SJSA1 (cell line): ENCODE measurements at places on chromosomes 6 and 20. TPM values are rescaled to one million over a fixed set of nuclear protein-coding genes. Genes with fewer than 3 reads are reported as not detected.

DNA sequence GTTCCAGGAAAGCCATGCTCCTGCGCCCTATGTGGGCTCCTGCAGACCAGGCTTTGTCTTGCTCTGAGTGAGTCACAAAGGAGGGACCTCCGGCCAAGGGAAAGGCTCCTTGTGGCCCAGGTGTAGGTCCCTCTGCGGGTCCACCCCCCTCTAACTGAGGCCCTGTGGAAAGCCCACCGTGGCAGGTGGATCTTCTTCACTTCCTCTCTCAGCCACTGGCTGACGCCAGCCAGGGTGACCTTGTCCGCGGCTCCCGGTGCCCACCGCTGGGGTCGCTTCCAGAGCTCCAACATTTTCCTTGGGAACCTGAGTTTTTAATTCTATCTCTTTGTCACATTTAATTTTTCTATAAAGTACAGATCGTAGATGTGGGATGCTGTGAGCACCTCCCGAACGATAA lies 54.1 kb downstream of the SMOC2 start:
- no peak for DNase-seq

GRCh38 chr6:123524781-123525180 lies 112.0 kb downstream of the TRDN start:
- no peak for DNase-seq

TCF21 gene
- 0.08 TPM in 1 of 2 replicates, not detected in the other for total RNA-seq

ZSCAN23 gene
- total RNA-seq, result 0.28 and 2.6 TPM in 2 replicates

- DNase-seq, result no peak
Measured at GRCh38 chr6:154001494-154002285, 37.4 kb upstream of the OPRM1 start.

DNA sequence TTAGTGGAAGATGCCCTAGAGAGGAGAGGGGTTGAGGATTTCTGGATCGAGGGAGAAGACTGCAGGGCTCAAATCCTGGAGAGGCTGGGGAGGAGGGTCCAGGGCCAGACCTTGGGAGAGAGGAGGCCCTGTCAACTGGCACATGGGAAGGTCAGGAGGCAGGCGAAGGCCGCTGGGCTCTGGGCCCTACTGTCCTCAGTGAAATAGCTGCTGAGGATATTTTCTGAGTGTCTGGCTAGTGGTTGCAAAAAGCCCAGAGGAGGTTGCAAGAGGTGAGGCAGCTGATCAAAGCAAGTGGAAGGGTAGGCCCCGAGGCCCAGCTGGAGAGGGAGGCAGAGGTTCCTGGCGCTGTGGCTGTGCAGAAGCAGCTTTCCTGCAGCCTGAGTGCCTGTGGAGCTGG lies 103.4 kb upstream of the MLN start:
- DNase-seq, result no peak

ARMC12 gene
- total RNA-seq, result not detected in 2 replicates

DNA sequence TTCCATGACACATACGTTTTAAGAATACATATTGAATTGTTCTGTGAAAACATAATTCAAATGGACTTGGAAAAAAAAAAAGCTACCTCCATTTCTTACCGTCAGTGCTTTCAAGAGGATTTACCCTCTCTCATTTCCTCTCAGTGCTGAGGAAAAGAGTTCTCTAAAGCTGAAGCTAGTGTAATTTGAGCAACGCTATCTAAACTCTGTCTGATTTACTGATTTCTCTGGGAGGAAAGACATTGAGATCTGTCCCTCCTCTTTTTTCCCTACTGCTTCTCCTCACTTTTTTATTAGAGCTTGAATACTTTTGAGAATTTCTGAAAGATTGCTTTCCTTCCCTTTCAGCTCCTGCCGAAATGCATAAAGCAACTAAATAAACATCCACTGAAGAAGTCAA lies 41.2 kb upstream of the GRIK2 start:
- no peak for DNase-seq

GRCh38 chr20:63942250-63942951 lies 13.8 kb downstream of the UCKL1 start:
- no peak for DNase-seq

DNA sequence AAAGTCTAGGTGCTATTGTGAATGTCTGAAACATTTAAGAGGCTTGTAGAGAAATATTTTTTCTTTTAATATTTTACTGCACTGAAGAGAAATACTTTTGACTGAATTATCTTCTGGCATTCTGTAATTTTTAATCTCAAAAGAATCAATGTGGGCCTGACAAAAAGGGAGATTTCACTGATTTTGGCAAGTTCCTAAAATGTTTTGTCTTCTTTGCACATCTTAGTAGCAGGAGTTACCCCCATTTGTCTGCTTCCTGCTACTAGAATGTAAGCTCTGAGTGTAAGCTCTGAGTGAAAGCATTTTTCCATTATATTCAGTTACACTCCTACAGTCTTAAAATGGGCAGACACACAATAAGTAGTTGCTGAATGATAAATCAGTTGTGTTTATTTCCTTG lies 31.1 kb downstream of the HDAC2 start:
- no peak for DNase-seq

IL17F gene
- total RNA-seq, result not detected in 2 replicates

DNA sequence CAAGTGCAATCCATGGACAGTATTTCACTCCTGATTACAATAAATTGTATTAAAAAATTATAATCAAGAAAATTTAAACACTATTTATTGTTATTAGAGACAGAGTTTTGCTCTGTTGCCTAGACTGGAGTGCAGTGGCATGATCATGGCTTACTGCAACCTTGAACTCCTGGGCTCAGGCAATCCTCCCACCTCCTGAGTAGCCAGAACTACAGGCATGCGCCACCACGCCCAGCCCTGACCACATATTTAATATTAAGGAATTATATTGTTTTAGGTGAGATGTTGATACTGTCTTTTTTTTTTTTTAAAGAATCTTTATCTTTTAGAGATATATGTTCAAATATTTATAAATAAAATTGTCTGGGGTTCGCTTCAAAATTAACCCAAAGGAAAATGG lies 14.6 kb downstream of the LCA5 start:
- DNase-seq, result no peak

DNA sequence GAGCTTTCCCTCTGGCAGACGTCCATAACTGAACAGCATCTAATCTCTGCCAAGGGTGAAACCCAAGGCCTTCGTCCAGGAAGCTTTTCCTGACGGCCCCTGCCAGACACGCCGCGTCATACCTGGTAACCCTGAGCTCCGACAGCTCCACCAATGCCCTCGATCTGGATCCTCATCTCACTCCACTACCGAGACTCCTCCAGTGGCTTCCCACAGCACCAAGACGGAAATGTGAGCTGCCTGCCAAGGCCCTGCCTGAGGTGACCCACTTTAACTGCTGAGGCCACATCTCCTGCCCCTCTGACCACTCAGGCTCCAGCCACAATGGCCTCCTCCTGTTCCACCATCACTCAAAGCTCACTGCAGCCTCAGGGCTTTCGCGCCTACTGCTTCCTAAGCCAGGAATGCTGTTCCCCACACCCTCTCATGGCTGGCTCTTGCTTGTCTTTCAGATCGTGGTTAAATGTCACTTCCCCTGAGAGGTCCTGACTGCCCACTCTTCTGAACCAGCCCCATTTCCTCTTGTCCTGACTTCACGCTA lies 143.2 kb downstream of the PREX1 start:
- DNase-seq, result no peak

DNA sequence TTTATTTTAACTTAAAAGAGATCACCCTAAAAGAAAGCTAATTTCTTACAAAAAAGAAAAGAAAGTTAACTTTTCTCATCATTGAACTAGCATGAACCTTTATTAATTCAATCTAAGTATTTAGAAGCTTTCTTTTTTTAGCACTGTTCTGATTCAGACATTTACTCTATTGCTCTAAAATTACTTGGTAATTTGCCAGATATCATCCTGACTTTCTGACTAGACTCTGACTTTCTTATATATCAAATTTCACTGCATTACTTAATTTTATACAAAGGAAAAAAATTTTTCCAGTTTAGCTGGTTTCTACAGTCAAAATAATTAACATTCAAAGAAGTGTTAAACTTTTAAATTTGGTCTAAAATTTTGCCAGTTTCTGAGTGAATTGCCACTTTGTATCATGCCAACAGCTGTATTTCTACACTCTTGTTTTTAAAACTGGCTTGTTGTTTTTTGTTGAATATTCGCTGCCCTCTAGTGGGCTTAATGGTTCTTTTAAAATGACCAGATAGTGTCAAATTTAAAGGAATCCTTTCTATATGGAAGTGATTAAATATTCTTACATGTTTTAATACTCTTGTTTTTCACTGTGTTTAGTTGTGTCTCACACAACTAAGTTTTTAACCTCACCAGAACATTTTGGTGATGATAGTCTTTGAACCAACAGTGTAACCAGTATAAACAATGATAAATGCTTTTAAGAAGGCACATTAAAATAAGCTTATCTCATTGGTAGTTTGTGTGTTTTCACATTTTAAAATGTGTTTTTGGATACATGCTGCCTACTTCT lies 102.0 kb downstream of the POPDC3 start:
- DNase-seq, result no peak

DNA sequence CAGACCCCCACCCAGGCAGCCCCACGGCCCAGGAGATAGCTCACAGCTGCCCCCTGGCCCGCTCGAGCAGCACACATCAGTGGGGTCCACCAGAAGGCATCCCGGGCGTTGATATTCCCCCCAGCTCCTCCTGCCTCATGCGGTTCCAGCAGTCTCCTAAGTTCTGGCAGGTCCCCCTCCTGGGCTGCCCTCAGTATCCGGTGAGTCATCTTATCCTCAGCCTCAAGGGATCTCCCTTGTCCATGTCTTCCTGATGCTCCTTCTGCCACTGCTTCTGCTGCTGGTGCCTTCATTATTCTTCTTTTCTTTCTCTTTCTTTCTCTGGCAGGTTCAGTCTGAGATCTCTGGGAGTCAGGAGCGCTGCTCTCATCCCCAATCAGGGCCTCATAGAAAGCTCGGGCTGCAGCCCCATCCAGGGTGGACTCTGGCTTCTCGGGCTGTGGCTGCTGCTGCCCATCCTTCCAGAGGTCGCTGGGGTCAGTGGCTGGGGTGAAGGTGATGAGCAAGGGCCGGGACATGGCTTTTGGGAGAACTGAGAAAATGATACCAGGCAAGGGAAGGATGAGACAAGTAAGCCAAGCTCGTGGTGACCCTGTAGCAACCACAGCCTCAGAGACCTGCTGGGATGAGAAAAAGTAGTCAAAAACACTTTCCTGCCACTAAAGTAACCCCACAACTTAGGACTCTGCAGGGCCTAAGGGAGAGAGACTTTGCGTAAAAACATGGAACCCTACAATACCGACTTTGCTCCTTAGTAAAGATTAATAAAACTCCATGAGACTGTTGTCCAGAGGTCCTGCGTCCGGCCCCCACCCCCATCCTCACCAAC lies 622 bp downstream of the GPANK1 start:
- peak; percentile 58 for DNase-seq

GRCh38 chr20:59802471-59803221 lies 130.8 kb downstream of the SYCP2 start:
- DNase-seq, result no peak

DNA sequence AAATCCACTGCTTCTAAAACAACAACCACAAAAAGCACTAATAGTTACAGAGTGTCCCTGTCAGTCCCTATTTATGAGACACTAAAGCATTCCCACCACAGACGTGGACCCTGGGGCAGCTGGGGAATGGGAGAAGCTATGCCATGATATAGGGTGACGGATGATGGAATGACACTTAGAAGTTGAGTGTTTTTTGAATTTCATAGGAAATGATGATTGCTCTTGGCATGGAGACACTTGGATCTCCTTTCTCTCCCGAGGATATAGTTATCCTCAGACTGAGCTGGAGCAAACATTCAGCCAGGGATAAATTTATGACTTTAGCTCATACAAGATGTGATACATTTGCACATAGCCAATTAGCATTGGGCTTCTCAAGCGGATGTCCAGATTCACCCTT lies 151.2 kb downstream of the EDN3 start:
- DNase-seq, result no peak

ARFGEF3 gene
- total RNA-seq, result not detected in 2 replicates

LY6G6F gene
- total RNA-seq, result not detected in 2 replicates

GABRR1 gene
- total RNA-seq, result not detected in 2 replicates

NTSR1 gene
- not detected in 2 replicates for total RNA-seq

GRCh38 chr6:166306378-166307081 lies 1.7 kb downstream of the PRR18 start:
- DNase-seq, result no peak

DNA sequence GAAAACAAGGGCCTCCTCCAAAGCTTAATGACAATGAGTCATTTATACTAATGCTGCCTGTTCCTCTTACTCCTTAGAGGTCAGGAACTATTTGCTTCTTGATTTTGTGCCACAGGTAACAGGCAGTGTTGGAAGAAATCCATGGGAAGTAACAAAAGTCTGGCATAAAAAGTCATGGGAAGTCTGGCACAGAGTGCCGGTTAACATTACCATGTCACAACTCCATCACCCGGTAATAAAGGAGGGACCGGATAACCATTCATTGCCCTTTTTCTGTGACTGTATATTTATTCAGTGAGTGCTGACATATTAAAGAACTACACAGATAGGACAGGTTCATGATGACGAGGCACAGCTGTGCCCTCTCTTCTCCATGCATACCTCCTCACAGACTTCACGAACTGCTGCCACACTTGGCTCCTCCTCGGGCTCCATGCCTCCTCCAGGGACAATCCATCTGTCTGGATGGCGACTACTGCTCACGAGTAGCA lies 50.9 kb downstream of the NUDT3 start:
- DNase-seq, result no peak

RSPO3 gene
- not detected in 2 replicates for total RNA-seq

DNA sequence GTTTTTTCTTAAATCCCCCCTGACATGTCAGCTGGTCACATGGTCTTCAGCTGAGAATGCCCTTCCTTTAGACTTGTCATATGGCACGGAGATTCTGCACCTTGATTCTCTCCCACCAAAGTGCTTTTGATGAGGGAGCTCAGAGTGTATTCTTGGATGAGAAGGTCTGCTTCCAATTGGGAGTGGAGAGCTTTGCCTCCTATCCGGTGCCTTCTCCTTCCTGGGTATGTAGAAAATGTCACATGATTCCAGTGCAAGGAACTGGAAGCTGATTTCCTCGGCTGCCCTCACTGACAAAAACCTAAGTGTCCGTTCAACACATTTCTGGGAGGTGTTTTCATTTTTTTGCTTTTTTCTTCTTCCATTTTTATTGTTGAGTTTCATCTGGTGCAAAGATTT lies 197.2 kb downstream of the TFAP2C start:
- DNase-seq, result no peak

GRCh38 chr6:31125162-31125561 lies 4.9 kb upstream of the CDSN start:
- DNase-seq, result peak; percentile 24

PNRC1 gene
- 21.6 and 22.4 TPM in 2 replicates for total RNA-seq

GRCh38 chr20:43941476-43942200 lies 27.0 kb downstream of the TOX2 start:
- DNase-seq, result no peak

GRCh38 chr6:11973238-11973637 lies 38.9 kb upstream of the HIVEP1 start:
- DNase-seq, result no peak

RHAG gene
- not detected in 2 replicates for total RNA-seq

- no peak for DNase-seq
Measured at GRCh38 chr6:54618572-54618971, 228.0 kb upstream of the FAM83B start.

GSTA2 gene
- not detected in 2 replicates for total RNA-seq

GRCh38 chr20:38337561-38338140 lies 8.6 kb upstream of the LBP start:
- DNase-seq, result no peak
